ENCODE measurements at places on chromosomes 2 and 18.

DNA sequence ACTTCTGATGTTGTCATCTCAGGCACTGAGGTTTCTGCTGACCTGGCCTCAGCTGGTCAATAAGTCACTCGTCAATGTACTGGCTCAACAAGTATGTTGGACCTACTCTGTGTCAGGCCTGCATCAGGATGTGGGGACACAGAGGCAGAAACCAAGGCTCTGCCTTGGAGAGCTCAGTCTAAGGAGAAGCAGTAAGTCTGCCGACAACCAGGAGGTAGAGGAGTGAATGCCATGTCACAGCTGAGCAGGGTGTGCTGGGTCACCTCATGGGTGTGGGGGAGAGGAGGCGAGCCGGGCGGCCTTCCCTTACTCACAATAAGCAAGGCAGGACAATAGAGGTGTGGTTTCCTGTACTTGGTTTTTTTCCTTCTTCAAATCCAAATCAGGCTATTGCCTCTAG is 75.8 kb downstream of the COLEC12 start:
- DNase-seq = no peak

GRCh38 chr2:96147593-96148201 is 2.5 kb upstream of the DUSP2 start:
- no peak for DNase-seq

GRCh38 chr2:7119132-7119835 is 202.1 kb downstream of the RNF144A start:
- peak; percentile 54 for DNase-seq

GRCh38 chr2:17800219-17800618 is 16.0 kb upstream of the MSGN1 start:
- no peak for DNase-seq

- DNase-seq = no peak
These were observed 41.6 kb downstream of the TEX51 start for GRCh38 chr2:126940331-126940730.

- no peak for DNase-seq
These were observed 444.1 kb upstream of the RAB12 start for GRCh38 chr18:8165095-8165494.

DNA sequence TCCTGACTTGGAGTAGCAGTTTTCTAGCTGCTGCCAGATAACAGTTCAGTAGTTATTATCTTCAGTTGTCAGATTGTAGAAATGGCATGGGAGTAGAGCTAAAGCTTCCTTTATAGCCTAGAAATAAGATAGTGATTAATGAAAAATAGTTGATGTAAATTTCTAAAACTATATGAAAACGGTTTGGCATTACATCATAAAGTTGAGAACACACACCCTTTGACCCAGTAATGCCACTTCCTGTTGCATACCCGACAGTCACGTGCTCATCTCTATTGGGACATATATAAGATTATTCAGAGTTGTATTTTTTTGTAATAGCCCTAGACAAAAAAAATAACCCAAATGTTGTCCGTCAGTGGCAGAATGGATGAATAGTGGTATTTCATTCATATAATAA is 39.4 kb upstream of the ASB1 start:
- no peak for DNase-seq

- DNase-seq = no peak
These were observed 18.7 kb downstream of the FHOD3 start for GRCh38 chr18:36316246-36316645.

- DNase-seq = no peak
These were observed 35.4 kb downstream of the STAT4 start for GRCh38 chr2:191115391-191115790.

GRCh38 chr2:217857624-217858506 is 144.9 kb downstream of the TNS1 start:
- DNase-seq = no peak

- peak; percentile 68 for DNase-seq
These were observed 38.0 kb downstream of the LINC00305 start for GRCh38 chr18:64110692-64111480.

DNA sequence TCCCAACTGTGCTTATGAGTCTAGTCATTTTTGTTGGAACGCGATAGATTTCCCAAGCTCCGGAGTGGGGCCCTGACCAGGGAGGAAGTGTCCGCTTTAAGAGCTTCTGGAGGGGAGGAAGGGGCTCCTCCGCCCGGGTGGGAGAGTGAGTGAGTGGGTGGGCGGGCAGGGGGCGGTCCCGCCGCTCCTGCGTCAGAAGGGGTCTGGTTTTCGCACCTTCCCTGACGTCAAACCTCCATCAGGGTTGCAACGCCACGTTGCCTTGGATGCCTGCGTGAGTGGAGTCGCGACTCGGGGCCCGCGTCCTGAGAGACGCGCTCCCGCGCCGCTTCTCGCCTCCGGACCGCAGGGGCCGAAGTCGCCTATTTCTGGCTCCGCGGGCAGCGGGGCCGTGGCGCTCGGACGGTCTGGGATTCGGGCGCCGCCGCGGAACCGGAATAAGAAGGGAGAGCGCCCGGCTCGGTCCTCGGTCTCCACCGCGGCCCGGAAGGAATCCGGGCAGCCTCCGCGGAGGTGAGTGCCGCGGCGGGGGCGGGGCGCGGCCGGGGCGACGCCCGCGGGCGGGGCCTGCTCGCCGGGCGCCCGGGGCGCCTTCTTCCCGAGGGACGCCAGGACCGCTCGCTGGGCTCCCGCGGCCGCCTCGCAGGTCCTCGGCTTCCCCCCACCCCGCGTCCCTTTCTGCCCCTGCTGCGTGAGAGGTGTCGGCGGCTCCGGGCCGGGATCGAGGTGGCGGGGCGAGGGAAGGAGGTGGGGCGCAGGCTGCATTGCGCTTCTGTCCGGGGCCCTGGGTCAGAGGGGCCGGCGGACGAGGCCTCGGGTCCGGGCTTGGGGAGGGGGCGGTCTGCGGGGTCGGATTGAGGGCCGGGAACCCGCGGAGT is at the start of gene ZDBF2:
Gene ZDBF2 (plus strand): TSS at position 230 of the 878 bp plus-strand sequence. CDS start 7,187 bp downstream, outside the sequence.
- peak; percentile 21 for DNase-seq

GRCh38 chr18:79200546-79201268 is 131.5 kb downstream of the ATP9B start:
- no peak for DNase-seq

DNA sequence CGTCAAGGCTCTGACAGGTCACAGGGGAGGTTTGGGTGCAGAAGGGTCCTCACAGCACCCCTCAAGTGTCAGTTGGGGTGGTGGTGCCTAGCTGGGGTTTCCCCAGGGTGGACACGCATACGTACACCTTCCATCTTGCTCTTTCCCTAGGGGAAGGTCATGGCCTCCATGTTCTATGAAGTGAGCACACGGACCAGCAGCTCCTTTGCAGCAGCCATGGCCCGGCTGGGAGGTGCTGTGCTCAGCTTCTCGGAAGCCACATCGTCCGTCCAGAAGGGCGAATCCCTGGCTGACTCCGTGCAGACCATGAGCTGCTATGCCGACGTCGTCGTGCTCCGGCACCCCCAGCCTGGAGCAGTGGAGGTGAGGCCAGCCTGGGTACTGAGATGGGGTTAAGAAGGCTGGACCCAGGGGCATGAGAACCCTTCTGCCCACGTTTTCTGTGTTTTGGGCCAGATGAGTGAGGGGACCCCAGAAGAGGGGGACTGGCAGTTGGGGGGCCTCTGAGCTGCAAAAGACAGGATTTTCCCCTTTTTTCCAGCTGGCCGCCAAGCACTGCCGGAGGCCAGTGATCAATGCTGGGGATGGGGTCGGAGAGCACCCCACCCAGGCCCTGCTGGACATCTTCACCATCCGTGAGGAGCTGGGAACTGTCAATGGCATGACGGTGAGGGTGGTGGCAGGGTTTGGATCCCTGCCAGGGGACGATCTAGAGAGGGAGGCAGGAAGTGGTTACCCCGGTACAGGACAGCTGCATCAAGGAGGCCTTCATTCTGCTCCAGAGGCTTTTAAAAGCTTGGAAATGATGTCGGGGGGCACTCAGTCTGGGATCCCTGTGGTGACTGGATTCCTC is 20.9 kb downstream of the SLC30A3 start:
- DNase-seq = no peak

- DNase-seq = no peak
These were observed 15.2 kb upstream of the TSPYL6 start for GRCh38 chr2:54271189-54271588.

- no peak for DNase-seq
These were observed 24.8 kb upstream of the RPE start for GRCh38 chr2:209977386-209978239.

GRCh38 chr2:102357937-102358336 is 2.3 kb downstream of the IL18R1 start:
- no peak for DNase-seq

- no peak for DNase-seq
These were observed 264.3 kb downstream of the NOL4 start for GRCh38 chr18:33960417-33960816.

GRCh38 chr2:156800781-156801361 is 364.7 kb downstream of the GPD2 start:
- no peak for DNase-seq

DNA sequence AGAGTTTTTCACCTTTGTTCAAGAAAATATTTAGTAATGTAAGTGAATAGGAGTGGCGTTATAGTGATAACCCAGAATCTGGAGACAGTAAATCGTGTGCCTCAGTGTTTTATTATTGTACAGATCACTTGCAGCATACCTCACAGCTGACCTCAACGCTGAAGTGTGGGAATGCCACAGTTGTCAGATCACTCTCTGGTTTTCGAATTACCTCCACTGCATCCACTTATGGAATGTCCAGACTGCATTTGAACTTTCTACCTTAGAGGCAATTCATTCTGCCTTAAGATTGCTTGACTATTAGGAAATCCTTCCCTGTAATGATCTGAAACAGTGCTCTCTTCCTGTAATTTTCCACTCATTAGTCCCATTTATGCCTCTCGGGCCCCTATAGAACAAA is 164.5 kb upstream of the ALPP start:
- DNase-seq = no peak

DNA sequence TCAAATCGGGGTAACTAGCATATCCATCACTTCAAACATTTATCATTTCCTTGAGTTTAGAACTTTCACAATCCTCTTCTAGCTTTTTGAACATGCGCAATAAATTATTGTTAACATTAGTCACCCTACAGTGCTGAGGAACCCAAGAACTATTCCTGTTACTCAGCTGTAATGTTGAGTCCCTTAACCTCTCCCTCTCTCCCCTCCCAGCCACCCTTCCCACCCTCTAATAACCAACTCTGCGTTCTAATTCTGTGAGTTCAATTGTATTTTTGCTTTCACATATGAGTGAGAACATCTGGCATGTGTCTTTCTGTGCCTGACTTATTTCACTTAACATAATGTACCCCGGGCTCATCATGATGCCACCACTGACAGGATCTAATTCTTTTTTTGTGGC is 78.6 kb upstream of the RANBP2 start:
- DNase-seq = peak; percentile 76

DNA sequence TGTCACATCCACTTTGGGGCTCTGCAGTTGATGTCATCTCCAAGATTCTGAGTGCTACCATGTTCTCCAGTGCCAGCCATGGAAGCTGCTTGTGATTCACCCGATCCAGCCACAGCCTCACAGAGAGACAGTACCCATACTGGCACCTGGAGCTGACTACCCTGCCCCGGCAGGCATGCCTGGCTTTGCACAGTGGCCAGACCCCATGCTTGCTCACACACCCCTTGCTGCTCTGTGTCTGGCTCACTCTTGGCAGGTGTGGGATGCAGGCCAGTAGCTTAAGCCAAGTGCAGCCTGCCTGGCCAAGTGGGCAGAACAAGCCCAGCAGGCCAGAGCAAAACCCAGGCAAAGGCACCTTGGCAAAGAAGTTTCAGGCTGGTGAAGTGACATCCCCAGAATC is 828.4 kb upstream of the VRK2 start:
- no peak for DNase-seq

DNA sequence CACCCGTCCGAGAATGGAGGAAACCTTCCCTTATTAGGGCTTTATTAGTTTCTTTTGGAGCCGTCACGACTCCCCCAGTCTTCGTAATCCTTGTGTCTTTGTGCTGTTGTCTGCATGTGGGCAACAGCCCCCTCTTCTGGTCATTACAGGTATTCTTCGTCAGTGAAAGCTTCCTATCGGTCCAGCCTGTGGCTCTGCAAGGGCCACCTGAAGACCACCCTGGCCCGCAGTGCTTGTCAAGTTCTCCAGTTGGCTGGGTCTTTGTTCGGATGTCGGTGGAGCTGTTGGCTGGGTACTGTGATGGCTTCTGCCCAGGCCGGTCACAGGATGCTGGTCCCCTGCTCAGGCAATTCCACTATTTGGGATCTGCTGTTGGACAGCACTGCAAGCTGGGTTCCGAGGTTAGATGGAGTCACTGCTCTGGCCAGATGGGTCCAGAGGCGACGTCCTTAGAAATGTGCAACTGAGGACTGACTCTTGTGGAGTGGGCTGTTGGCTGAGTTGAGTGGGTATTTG is 19.2 kb downstream of the E2F6 start:
- peak; percentile 50 for DNase-seq

GRCh38 chr2:35932276-35932963 is 423.2 kb upstream of the CRIM1 start:
- no peak for DNase-seq

- no peak for DNase-seq
These were observed 860.5 kb downstream of the RNF144A start for GRCh38 chr2:7777668-7778067.

DNA sequence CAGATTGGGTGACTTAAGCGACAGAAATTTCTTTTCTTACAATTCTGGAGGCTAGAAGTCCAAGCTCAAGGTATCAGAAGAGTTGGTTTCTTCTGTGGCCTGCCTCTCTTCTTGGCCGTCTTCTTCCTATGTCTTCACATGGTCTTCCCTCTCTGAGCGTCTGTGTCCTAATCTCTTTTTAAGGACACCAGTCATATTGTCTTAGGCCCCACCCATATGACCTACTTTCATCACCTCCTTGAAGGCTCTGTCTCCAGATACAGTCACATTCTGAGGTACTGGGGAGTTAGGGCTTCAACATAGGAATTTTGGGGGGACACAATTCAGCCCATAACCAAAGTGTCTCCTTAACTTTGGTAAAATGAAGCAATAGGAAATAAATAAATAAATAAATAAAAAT is 110.9 kb upstream of the EPC2 start:
- no peak for DNase-seq

DNA sequence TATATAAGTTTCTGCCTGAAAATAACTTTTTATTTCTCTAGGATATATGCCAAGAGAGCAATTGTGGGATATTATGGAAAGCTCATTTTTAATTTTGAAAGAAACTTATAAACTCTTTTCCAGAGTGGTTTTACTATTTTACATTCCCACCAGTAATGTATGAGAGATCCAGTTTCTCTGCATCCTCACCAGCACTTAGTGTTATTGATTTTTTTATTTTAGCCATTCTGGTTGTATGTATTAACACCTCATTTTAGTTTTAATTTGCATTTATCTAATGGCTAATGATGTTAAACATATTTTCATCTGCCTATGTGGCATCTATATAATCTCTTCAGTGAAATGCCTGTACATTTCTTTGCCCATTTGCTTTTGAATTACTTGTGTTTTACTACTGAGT is 597.7 kb upstream of the RAB6C start:
- no peak for DNase-seq
